ENCODE measurements at places on chromosomes 12 and 14. TPM values are rescaled to one million over a fixed set of nuclear protein-coding genes. Genes with fewer than 3 reads are reported as not detected.

GRCh38 chr14:67853715-67854114 lies 34.1 kb downstream of the RAD51B start:
- no peaks in the 10 kb centered on the region for H3K27me3 ChIP-seq
- no peaks in the 10 kb centered on the region for H3K4me1 ChIP-seq
- DNase-seq: no peak

DNA sequence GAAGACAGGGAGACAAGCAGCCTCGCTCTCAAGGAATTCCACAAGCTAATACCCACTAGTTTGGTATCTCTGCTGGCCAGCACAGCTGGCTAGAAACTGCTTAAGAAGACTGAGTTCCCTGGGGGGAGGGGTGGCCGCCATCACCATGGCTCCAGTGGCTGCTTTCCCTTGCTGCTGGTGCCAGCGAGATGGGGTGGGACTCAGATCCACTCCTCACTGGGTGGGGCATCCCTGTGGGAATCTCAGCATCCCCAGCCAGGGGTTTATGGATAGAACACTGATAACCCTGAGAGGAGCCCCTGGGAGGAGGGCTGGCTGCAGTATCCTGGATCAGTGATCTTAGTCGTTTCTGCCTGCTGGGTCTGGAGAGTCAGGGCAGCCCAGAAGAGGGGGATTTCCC lies 170.6 kb upstream of the MDGA2 start:
- no peak overlapping the region for H3K4me3 ChIP-seq
- H3K27ac ChIP-seq: no peak overlapping the region
- no peaks in the 10 kb centered on the region for H3K4me1 ChIP-seq
- H3K36me3 ChIP-seq: no peaks in the 10 kb centered on the region
- peak; percentile 41 for DNase-seq

- no peaks in the 10 kb centered on the region for H3K36me3 ChIP-seq
- DNase-seq: no peak
- H3K27ac ChIP-seq: no peak overlapping the region
- peaks cover 23% of the 10 kb centered on the region for H3K4me1 ChIP-seq
Observed at GRCh38 chr12:109710205-109710746, 3.3 kb upstream of the FAM222A start.

GRCh38 chr12:108196319-108196718 lies 67.2 kb downstream of the WSCD2 start:
- no peak for DNase-seq
- no peaks in the 10 kb centered on the region for H3K36me3 ChIP-seq
- no peak overlapping the region for H3K4me3 ChIP-seq
- no peaks in the 10 kb centered on the region for H3K4me1 ChIP-seq
- no peaks in the 10 kb centered on the region for H3K27me3 ChIP-seq
- H3K27ac ChIP-seq: no peak overlapping the region

DNA sequence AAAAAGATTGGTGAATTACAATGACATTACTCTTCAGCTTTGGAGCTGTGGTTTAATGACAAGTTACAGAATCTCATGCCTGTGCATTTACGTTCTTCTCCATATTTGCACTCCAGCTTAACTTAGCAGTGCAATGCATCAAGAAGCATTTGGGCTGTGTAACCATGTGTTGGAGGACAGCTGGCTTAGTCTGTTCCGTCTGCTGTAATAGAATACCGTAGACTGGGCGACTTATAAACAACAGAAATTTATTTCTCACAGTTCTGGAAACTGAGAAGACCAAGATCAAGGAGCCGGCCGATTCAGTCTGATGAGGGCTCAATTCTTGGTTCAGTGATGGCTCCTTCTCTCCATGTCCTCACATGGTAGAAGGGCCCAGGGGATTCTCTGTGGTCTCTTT lies 943.5 kb downstream of the BCL11B start:
- no peaks in the 10 kb centered on the region for H3K36me3 ChIP-seq
- no peak for DNase-seq
- H3K27ac ChIP-seq: no peak overlapping the region
- no peaks in the 10 kb centered on the region for H3K27me3 ChIP-seq
- no peaks in the 10 kb centered on the region for H3K4me1 ChIP-seq
- no peak overlapping the region for H3K4me3 ChIP-seq

DNA sequence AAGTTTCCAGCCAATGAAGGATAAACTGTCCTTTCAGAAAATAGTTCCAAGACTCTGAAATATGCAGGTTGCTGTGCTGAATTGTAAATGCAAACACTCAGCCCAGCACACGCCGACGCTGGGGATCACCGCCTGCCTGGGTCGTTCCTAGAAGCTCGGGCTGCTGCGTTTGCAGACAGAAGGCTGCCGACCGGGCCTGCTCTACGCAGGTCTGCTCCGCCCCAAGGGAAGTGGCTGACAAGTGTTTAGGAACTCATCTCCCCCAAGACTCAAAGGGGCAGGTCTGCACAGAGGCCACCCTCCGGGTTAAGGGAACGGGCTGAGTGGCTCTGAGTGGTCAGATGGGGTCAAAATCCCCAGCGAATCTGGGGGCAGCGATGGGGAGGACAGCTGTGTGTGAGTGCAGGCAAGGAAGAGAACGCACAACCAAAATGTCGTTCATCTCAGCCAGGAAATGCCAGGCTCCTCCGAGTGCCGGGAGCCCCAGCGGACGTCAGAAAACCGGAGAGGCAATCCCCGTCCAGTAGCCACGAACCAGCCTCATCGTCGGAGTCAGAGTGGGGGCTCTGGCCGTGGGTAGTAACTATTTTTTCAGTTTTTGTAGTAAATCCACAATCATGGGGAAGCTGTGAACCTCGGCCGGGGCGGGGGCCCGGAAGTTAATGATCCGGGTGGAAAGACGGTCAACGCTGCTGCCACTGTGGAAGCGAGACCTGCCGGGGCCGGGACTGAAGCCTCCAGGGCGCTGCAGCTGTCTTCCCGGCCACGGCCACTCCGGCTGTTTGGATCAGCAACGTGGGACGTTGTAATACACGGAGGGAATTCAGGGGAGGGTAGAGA lies 6.0 kb downstream of the GALNT9 start:
- no peak overlapping the region for H3K27ac ChIP-seq
- no peaks in the 10 kb centered on the region for H3K27me3 ChIP-seq
- DNase-seq: peak; percentile 77
- H3K36me3 ChIP-seq: no peaks in the 10 kb centered on the region

DNA sequence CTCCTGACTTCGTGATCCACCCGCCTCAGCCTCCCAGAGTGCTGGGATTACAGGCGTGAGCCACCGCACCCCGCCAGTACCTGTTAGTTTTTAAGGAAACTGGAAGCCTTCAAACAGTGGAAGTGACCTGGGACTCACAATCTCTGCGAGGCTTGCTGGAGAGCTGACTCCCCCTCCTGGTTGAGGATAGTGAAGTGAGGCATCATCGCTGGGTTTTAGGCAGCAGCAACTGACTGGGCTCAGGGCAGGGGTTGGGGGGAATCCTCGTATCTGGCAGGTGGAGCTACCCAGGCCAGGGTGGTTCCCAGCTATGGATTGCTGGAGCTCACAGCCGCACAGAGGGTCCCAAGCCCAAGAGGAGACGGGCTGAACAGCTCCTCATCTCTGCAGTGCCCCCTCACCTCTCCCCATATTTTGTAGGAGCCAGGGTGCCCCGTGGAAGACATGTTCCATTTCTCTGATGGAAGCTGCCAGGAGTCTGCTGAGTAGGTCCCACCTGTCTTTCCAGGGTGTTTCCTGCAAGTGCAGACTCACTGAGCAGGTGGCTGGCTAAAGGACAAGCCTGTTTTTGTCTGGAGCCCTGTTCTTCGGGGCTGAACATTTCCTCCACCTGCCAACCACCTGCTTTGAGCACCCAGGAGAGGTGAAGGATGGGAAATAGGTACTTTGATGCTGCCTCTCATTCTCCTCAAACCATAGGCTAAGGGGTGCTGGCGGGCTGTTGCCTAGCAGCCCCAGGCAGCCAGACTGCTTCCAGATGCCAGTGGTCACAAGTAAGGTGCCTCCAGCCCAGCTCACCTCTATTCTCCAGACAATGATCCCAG lies 3.1 kb downstream of the AVIL start:
- DNase-seq: peak; percentile 56
- H3K27ac ChIP-seq: no peak overlapping the region
- no peaks in the 10 kb centered on the region for H3K27me3 ChIP-seq
- peaks cover 31% of the 10 kb centered on the region for H3K36me3 ChIP-seq

- H3K36me3 ChIP-seq: no peaks in the 10 kb centered on the region
- no peaks in the 10 kb centered on the region for H3K27me3 ChIP-seq
- DNase-seq: no peak
- no peak overlapping the region for H3K4me3 ChIP-seq
Observed at GRCh38 chr14:102177161-102177560, 37.5 kb downstream of the WDR20 start.

DNA sequence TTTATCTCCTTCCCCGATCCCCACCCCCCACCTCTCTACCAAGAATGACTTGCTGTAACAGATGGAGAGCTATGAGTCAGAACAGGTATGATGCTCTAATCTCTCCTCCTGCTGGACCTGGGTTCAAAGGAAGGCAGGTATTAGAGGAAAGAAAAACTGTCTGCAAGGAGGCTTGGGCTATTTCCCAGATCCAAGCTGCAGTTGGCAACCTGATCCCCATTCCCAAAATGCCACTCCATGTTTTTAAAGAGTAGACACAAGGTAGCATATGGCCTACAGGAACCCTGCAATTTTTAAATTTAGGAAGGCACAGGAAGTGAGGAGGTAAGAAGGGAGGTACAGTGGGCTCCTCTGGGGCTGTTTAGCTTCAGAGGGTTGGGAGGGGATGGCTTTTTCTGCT lies 33.0 kb downstream of the SRRM4 start:
- H3K4me3 ChIP-seq: no peak overlapping the region
- no peaks in the 10 kb centered on the region for H3K4me1 ChIP-seq
- no peaks in the 10 kb centered on the region for H3K36me3 ChIP-seq

- peaks cover 20% of the 10 kb centered on the region for H3K4me1 ChIP-seq
- no peak overlapping the region for H3K27ac ChIP-seq
- peak overlapping the region; percentile 11 for H3K4me3 ChIP-seq
Observed at GRCh38 chr14:104967386-104968152, 10.6 kb downstream of the AHNAK2 start.

DNA sequence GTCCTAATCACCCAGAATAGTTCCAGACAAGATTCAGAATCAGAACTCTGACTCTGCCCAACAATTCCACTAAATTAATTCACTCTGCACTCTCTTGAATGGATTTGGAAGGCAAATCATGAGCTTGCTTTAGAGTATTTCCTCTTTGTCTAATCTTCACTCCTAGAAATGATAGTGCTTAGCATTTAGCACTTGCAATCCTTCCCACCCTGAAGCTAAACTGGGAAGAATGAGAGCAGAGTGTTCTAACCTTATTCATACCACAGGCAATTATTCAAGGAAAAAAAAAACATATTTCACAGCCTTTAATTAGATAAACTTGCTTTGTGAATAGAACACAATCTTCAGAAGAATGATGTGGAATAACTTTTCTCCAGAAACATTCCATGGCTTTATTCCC lies 264.6 kb downstream of the PAWR start:
- no peak for DNase-seq
- no peaks in the 10 kb centered on the region for H3K4me1 ChIP-seq
- no peak overlapping the region for H3K27ac ChIP-seq
- H3K4me3 ChIP-seq: no peak overlapping the region

DNA sequence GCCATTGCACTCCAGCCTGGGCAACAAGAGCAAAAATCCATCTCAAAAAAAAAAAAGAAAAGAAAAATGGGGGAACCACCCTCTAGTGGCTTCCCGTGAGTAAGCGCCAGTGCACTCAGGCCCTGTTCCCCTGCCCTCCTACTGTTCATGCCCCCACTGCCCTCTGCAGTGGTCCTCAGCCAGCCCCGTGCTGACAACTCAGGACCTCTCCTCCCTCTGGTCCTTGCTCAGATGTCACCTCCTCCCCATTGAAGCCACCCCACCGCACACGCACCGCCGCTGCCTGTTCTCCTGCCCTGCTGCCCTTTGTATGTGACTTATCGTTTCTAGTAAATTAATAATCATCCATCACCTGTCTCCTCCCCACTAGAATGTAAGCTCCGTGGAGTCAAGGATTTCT lies 58.8 kb upstream of the DYNC1H1 start:
- no peaks in the 10 kb centered on the region for H3K4me1 ChIP-seq
- H3K36me3 ChIP-seq: peaks cover 99% of the 10 kb centered on the region
- peak; percentile 35 for DNase-seq
- no peak overlapping the region for H3K4me3 ChIP-seq

GRCh38 chr14:89027097-89027740 lies 202.8 kb downstream of the TTC8 start:
- H3K4me1 ChIP-seq: peaks cover 9% of the 10 kb centered on the region
- peak; percentile 91 for DNase-seq
- H3K27me3 ChIP-seq: peaks cover 31% of the 10 kb centered on the region
- no peak overlapping the region for H3K27ac ChIP-seq
- H3K36me3 ChIP-seq: no peaks in the 10 kb centered on the region

DNA sequence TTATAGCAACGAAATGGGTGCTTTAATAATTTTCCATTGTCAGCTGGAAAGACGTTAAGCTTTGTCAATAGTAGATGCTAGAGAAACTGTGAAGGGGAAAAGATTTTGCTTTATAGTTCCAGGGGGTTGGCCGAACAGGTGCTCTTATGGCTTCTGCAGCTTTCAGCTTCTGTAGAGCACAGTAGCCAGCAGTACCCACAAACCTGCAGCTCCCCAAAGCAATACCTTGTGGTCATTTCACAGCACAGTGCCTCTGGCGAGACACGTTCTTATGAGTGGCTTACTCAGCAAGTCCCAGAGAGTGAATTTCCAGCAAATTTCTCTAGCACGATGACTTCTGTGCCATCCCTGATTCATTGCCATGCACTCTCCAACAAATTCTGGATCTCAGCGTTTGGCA lies 416.3 kb upstream of the ATP2B1 start:
- no peaks in the 10 kb centered on the region for H3K4me1 ChIP-seq
- H3K27me3 ChIP-seq: no peaks in the 10 kb centered on the region
- no peak overlapping the region for H3K27ac ChIP-seq
- DNase-seq: peak; percentile 25

DNA sequence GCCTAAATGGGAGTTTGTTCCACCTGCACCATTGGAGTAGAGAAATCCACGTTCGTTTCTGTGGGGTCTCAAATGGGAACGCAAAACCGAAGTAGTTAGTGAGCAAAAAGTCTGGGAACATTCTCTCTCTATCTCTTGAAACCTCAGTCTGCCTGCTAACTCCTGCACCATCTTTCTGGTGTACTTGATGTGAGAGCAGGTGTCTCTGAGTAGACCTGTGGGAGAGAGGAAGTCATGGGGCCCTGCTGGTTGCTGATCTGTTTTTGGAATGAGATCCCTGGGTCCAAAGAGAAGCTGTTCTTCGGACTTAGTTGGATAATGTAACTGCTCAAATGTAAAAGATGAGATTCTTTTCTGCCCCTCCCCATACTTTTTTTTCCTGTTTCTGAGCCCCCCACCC lies 57.3 kb downstream of the MAX start:
- no peaks in the 10 kb centered on the region for H3K36me3 ChIP-seq
- H3K4me3 ChIP-seq: peak overlapping the region; percentile 29
- peak overlapping the region; percentile 82 for H3K27ac ChIP-seq
- H3K27me3 ChIP-seq: no peaks in the 10 kb centered on the region
- no peak for DNase-seq
- H3K4me1 ChIP-seq: peaks cover 47% of the 10 kb centered on the region

DNA sequence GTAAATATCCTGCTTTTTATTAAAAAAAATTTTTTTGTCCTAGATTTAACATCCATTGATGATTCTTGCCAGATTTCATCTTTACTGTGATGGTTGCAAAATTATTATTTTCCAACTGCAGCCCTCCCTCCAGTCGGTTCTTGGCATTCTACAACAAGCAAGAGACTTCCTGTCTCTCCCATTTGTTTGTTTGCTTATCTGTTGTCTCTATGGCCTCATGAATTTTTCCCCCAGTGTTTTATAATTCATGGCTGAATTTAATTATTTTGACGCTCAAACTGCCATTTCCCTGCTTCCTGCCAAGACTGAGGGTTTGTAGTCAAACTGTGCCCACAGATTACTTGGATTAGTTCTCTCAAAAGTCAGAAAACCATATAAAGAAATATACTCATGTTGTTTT lies 25.9 kb downstream of the CGRRF1 start:
- H3K36me3 ChIP-seq: peaks cover 24% of the 10 kb centered on the region
- no peaks in the 10 kb centered on the region for H3K27me3 ChIP-seq
- no peak overlapping the region for H3K27ac ChIP-seq

HOXC9 gene
- total RNA-seq: not detected

GARIN6 gene
- total RNA-seq: not detected

SALL2 gene
- total RNA-seq: 4.3 TPM

KLHDC1 gene
- total RNA-seq: 11.4 TPM

TAS2R31 gene
- total RNA-seq: 10.3 TPM

SOX5 gene
- 15.3 TPM for total RNA-seq
